LHCN-M2 (cell line): ENCODE measurements at places on chromosomes 3 and 15.

DNA sequence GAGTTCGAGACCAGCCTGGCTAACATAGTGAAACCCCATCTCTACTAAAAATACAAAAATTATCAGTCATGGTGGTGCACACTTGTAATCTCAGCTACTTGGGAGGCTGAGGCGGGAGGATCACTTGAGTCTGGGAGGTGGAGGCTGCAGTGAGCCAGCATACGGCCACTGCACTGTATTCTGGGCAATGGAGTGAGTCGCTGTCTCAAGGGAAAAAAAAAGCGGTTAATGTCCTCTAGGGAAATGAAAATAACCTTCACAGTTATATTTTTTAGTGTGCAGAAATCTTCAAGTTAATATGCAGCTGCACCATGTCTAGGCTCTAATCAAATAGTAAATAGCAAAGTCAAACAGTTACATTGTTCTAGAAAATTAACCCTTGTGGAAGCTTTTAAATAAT is 14.8 kb downstream of the CEP19 start:
- peak; percentile 11 for DNase-seq

DNA sequence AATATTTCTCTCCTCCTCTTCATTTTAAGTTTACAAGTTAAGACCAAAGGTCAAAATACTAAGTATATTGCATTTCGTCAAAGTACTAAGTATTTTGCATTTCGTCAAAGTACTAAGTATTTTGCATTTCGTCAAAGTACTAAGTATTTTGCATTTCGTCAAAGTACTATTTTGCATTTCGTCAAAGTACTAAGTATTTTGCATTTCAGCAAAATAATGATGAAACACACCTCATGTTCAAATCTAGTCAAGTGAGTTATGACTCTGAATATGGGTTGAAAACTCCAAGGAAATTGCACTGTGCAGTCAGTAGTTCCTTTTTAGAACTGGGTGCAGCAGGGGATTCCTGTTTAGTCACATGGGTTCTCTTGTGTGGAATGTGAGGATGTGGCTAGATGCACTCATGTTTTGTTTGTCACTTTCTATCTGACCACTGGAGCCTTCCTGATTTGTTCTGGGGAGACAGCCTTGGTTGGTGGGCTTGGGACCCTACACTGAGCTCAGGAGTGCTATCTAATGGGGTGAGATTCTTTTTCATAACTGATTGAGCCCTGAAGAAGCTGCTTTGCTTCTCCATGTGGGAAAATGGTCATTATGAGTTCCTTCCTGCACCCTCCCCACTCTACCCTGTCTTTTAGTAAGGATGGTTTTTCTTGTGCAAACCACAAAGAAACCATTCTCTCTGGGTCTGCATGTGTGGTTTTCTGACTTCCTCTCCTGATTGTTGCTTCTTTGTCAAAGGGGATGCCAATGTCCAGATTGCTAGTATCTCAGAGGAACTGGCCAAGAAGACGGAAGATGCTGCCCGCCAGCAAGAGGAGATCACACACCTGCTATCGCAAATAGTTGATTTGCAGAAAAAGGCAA is 73.4 kb downstream of the CCK start:
- DNase-seq: peak; percentile 43

- no peak for DNase-seq
Measured at GRCh38 chr15:70407336-70407670, 309.6 kb upstream of the TLE3 start.

DNA sequence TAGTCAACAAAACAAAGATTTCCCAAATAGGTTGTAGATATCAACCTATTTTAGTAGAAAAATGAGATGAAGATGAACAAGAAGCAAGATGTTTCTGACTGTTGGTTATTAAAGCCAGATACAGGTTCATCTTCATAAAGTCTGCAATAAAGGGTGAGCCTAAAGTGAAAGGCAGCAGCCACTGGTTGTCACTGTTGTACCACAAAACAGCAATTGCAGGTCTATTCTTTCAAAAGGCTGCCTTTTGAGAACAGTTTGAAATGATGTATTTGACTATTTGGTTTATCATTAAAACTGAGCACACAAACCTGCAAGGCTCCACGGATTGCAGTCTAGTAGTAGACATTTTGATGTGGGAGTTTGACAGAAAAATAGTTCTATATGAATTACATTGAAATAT is 543.4 kb downstream of the GBE1 start:
- DNase-seq: peak; percentile 1

GRCh38 chr3:124442463-124442862 is 287.8 kb upstream of the UMPS start:
- no peak for DNase-seq
